ENCODE measurements at places on chromosomes 13 and 19.

- DNase-seq, result no peak
These were observed 37.3 kb downstream of the SMARCA4 start for GRCh38 chr19:10998045-10998533.

DNA sequence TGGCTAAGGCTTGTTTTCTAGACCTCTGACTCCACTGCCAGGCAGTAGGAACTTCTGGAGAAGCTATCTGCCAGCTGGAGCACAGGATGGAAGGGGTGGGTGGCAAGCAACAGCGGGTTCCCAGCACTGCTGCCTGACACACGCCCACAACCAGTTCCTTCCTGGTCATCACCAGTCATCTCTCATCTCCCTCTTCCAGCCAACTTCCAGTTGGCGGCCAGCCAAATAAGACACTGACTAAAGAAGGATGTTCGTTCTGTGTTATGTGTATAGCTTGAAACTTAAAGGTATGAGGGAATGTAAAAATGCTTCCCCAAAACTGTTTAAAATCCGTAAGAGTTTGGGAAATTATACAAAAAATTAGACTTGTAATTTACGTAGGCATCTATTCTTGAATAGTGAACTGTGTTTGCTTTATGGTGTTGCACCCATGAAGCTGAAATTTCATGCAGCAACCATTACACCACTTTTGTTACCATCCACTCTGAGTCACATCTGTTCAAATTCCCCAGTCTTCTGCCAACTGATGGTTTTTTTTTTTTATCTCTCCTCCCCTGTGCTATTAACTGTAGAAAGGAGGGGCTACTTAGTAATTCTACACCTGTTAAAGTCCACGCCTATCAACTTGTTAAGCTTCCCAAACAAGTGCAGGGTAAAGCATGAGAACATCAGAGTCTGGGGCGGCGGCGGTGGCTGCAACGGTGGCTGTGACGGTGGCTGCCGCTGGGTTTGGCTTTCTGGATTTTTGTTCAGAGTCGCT lies 86.2 kb upstream of the FRY start:
- DNase-seq, result no peak

GRCh38 chr19:38743394-38744297 lies 628 bp downstream of the CAPN12 start:
- no peak for DNase-seq

DNA sequence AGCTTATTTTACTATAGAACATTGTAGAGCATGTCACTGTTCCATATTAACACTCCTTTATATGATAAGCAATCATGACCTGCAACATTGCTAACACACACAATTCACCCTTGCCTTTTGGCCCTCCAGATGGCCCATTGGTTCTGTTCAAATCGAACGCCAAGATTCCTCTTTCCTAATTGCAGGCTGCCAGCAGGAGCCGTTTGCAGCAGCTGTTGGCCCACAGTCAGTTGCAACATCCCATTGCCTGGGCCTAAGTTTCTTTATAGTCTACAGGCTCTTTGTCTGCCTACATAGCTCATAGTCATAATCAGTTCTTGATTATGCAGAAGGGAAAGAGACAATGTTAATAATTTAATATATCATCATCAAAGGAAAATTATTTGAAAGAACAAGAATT lies 37.6 kb downstream of the KCTD12 start:
- DNase-seq, result no peak

- no peak for DNase-seq
These were observed 9.7 kb downstream of the INAFM1 start for GRCh38 chr19:47284324-47284899.

DNA sequence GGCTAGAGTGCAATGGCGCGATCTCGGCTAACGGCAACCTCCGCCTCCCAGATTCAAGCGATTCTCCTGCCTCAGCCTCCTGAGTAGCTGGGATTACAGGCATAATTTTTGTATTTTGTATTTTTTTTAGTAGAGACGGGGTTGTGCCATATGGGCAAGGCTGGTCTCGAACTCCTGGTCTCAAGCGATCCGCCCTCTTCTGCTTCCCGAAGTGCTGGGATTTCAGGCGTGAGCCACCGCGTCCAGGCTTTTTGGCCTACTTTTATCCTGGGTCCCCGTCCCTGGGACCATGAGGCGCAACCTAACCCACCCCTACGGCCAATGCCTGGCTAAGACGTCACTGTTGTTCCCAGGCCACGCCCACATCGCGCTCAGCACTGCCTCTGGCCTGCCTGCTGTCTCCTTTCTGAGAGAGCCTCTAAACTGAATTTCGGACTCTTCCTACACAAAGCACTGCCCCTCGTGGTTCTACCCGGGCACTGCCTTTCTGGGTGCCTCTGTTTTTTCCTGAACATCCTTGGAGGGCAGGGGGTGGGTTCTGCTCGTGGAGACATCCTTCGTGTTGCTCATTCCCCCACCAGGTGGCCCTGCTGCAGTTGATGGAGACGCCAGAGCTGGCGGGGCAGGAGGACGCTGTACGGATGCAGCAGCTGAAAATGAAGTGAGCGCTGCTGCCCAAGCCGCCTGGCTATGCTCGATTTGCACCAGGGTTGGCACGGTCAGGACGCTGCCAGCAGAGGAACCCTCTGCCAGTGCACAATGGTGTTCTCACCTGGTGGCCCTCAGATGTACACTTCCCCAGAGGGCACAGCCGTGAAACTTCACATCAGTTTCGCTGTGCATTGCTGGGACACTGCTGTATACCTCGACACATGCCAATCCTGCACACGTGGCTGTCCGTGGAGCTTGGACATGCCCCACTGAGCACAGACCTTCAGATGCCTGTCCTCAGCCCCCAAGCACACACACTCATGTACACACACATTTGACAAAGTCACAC lies 2.0 kb downstream of the REX1BD start:
- DNase-seq, result no peak

- no peak for DNase-seq
These were observed 697 bp upstream of the DGKH start for GRCh38 chr13:42047561-42048341.

GRCh38 chr13:77919246-77919920 lies 752 bp upstream of the EDNRB start:
- DNase-seq, result no peak

GRCh38 chr13:51579676-51580075 lies 4.6 kb upstream of the WDFY2 start:
- DNase-seq, result no peak

DNA sequence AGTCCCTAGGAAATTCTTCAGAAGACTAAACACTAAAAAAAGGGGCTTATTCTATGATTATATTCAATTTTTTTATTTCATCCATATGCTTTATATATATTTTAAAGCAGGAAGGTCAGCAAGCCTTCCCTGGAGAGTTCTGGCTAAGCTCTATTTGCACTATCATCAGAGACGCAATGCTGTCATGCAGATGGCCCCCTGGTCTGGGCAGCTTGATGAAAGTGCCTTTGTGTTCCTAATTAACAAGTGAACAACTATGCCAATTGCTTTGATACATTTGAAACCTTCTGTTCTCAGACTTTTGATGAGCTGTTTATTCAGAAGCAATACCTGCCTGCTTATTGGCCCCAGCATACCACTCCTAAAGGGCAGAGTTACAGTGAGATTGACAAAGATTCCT lies 1344.6 kb downstream of the OLFM4 start:
- no peak for DNase-seq

- DNase-seq, result no peak
These were observed 814 bp downstream of the ZNF480 start for GRCh38 chr19:52297601-52298364.
